Upper lobe of right lung (tissue), 1 donor: ENCODE measurements at places on chromosomes 3 and 15. TPM values are rescaled to one million over a fixed set of nuclear protein-coding genes. Genes with fewer than 3 reads are reported as not detected.

The ATP6V1A gene
- 102 TPM for total RNA-seq

The ANKUB1 gene
- not detected for total RNA-seq

The SI gene
- not detected for total RNA-seq

The HTR3E gene
- total RNA-seq: not detected

The STRC gene
- total RNA-seq: not detected

The NUP210 gene
- total RNA-seq: 19.8 TPM

The UBA5 gene
- 35.1 TPM for total RNA-seq

The ACSBG1 gene
- not detected for total RNA-seq

The DCUN1D1 gene
- 49.9 TPM for total RNA-seq

The MUC13 gene
- not detected for total RNA-seq

The GRAMD2A gene
- 27.4 TPM for total RNA-seq

The ARPP19 gene
- 156 TPM for total RNA-seq

The CD96 gene
- 9.5 TPM for total RNA-seq

The PLSCR5 gene
- not detected for total RNA-seq

The RAP2B gene
- 17.9 TPM for total RNA-seq

The TP63 gene
- total RNA-seq: 1.3 TPM

The GOLGA8Q gene
- 2.3 TPM for total RNA-seq

The MASP1 gene
- total RNA-seq: 5.9 TPM

The LRRIQ4 gene
- 0.29 TPM for total RNA-seq

The IREB2 gene
- total RNA-seq: 48.7 TPM
